ENCODE measurements at places on chromosomes 6 and 20.

DNA sequence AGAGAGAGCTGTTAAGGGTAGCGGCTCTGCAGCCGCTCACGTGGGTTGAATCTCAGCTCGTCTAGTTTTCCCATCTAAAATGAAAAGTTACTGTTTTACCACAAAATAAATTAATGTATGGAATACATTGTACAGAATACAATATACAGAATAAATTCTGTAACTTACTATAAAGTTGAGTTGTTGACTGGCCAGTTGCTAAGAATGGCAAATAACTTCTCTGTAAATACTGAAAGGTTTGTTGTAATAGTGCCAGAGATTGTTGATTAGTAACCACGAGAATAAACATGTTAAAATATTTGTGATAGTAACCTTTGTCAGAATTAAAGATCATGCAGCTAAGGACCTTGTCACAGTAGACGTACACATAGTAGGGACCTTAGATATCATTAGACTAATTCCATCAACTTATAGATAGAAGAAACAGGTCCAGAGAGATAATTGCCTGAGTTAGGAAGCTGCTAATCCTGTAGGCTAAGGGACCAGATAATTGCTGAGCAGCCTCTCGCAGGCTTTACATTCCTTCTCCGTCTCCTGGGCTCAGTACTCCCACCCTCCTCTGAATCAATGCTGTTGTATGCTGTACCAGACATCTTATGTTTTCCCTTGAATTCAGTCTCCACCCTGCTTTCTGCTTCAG is 544 bp upstream of the NRM start:
- peak overlapping the region; percentile 79 for H3K27ac ChIP-seq
- no peaks in the 10 kb centered on the region for H3K27me3 ChIP-seq
- peaks cover 42% of the 10 kb centered on the region for H3K4me1 ChIP-seq
- DNase-seq: no peak
- no peaks in the 10 kb centered on the region for H3K36me3 ChIP-seq

- peaks cover 3% of the 10 kb centered on the region for H3K27me3 ChIP-seq
- no peak overlapping the region for H3K4me3 ChIP-seq
- peak overlapping the region; percentile 68 for H3K27ac ChIP-seq
- peaks cover 27% of the 10 kb centered on the region for H3K4me1 ChIP-seq
Measured at GRCh38 chr20:48791666-48792071, 36.1 kb downstream of the PREX1 start.

DNA sequence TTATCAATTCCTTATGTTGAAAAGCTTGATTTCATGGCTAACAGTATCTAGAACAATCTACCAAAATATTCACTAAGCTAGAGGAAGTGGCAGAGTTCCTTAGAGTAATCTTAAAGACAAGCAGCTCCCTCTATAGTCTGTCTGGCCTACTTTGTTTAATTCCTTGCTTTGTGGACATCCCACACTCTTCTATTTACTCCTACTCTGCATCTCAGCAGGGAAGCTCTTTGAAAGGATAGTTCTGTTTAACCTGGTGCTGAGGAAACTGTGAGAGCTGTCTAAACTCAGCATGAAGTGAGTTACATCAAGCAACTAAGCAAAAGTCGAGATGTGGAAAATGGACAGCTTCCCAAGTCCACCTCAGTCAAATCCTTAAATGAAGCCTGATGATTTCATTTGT is 4.3 kb downstream of the REV3L start:
- H3K36me3 ChIP-seq: no peaks in the 10 kb centered on the region
- no peak overlapping the region for H3K27ac ChIP-seq

GRCh38 chr6:111593512-111593816 is 12.2 kb downstream of the TRAF3IP2 start:
- DNase-seq: no peak
- H3K36me3 ChIP-seq: no peaks in the 10 kb centered on the region
- no peak overlapping the region for H3K4me3 ChIP-seq
- no peak overlapping the region for H3K27ac ChIP-seq

DNA sequence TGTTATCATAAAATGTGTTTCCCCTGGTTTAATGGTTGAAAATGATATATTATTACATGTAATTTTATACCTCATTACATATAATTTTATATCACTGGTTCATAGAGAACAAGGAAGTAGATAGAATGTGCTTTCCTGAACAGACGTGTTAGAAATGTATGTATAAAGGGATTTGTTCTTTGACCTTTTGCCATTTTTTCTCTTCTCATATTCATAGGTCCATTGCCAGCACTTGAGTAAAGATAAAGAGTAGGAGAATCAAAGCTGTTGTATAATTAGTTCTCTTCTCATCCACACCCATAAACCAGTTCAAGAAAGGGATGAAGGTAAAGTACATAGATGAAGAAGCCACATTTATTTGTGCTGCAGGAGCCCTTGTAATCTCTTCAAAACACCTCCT is 46.7 kb downstream of the RNF217 start:
- DNase-seq: no peak
- H3K27me3 ChIP-seq: no peaks in the 10 kb centered on the region
- no peak overlapping the region for H3K4me3 ChIP-seq
- H3K4me1 ChIP-seq: peaks cover 3% of the 10 kb centered on the region

DNA sequence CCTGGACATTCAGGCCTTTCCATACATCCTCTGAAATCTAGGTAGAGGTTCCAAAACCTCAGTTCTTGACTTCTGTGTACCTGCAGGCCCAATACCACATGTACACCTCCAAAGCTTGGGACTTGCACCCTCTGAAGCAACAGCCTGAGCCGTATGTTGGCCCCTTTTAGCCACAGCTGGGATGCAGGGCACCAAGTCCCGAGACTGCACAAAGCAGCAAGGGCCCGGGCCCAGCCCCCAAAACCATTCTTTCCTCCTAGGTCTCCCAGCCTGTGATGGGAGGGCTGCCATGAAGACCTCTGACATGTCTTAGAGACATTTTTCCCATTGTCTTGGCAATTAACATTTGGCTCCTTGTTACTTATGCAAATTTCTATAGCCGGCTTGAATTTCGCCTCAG is 107.4 kb upstream of the FRMD1 start:
- H3K27ac ChIP-seq: no peak overlapping the region
- H3K27me3 ChIP-seq: no peaks in the 10 kb centered on the region
- H3K36me3 ChIP-seq: no peaks in the 10 kb centered on the region
- DNase-seq: no peak
- H3K4me1 ChIP-seq: no peaks in the 10 kb centered on the region

GRCh38 chr20:5584678-5585077 is 165.5 kb upstream of the SHLD1 start:
- no peaks in the 10 kb centered on the region for H3K4me1 ChIP-seq
- no peak for DNase-seq
- peaks cover under 1% of the 10 kb centered on the region for H3K36me3 ChIP-seq
- H3K27me3 ChIP-seq: no peaks in the 10 kb centered on the region
- no peak overlapping the region for H3K27ac ChIP-seq

DNA sequence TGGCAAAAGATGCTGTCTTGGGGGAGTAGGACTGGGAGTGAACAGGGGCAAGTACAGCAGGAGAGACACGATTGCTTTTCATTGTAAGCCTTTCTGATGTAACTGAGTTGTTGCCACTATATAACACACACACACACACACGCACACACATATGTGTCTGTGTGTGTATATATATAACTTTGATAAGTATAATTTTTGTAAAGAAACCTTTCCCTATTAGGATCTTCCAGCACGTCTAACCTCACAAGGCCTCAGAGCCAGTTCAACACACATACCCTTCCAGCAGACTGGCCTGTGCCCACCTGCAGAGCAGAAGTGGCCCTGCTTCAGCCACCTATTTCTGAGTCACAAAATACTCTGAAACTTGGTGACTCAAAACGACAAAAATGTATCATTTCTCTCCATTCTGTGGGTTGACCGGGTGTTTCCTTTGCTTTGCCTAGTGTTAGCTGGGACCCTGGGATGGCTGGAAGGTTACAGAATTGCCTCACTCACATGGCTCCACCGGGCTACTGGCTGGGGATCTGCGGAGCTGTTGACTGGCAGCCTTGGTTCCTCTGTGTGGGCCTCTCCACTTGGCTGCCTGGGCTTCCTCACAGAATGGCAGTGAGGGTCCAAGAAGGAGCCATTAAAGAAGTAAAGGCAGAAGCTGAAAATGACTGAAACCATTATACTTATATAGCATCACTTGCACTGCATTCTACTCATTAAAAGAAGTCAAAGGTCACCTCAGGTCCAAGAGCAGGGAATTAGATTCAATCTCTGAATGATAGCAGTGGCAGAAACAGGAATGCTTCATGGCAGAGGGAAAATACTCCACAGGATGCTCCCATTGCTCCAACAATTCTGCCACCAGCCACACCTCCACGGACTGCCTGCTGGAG is 126.4 kb downstream of the BANF2 start:
- H3K27ac ChIP-seq: no peak overlapping the region
- H3K36me3 ChIP-seq: no peaks in the 10 kb centered on the region
- peaks cover 14% of the 10 kb centered on the region for H3K4me1 ChIP-seq
- no peaks in the 10 kb centered on the region for H3K27me3 ChIP-seq
- no peak overlapping the region for H3K4me3 ChIP-seq

GRCh38 chr6:121733234-121733633 is 297.8 kb downstream of the GJA1 start:
- no peaks in the 10 kb centered on the region for H3K36me3 ChIP-seq
- H3K27ac ChIP-seq: no peak overlapping the region
- no peaks in the 10 kb centered on the region for H3K4me1 ChIP-seq
- no peaks in the 10 kb centered on the region for H3K27me3 ChIP-seq
- H3K4me3 ChIP-seq: no peak overlapping the region

- no peak overlapping the region for H3K27ac ChIP-seq
- H3K27me3 ChIP-seq: no peaks in the 10 kb centered on the region
- no peak for DNase-seq
- no peak overlapping the region for H3K4me3 ChIP-seq
- H3K36me3 ChIP-seq: no peaks in the 10 kb centered on the region
- no peaks in the 10 kb centered on the region for H3K4me1 ChIP-seq
Measured at GRCh38 chr20:51366155-51366886, 176.2 kb downstream of the NFATC2 start.

- DNase-seq: no peak
- no peaks in the 10 kb centered on the region for H3K27me3 ChIP-seq
Measured at GRCh38 chr6:112743323-112743722, 396.2 kb downstream of the RFPL4B start.

- no peak overlapping the region for H3K4me3 ChIP-seq
- no peaks in the 10 kb centered on the region for H3K4me1 ChIP-seq
- H3K36me3 ChIP-seq: no peaks in the 10 kb centered on the region
- peaks cover 12% of the 10 kb centered on the region for H3K27me3 ChIP-seq
- no peak overlapping the region for H3K27ac ChIP-seq
- DNase-seq: no peak
Measured at GRCh38 chr20:5433352-5433751, 116.6 kb upstream of the PROKR2 start.

DNA sequence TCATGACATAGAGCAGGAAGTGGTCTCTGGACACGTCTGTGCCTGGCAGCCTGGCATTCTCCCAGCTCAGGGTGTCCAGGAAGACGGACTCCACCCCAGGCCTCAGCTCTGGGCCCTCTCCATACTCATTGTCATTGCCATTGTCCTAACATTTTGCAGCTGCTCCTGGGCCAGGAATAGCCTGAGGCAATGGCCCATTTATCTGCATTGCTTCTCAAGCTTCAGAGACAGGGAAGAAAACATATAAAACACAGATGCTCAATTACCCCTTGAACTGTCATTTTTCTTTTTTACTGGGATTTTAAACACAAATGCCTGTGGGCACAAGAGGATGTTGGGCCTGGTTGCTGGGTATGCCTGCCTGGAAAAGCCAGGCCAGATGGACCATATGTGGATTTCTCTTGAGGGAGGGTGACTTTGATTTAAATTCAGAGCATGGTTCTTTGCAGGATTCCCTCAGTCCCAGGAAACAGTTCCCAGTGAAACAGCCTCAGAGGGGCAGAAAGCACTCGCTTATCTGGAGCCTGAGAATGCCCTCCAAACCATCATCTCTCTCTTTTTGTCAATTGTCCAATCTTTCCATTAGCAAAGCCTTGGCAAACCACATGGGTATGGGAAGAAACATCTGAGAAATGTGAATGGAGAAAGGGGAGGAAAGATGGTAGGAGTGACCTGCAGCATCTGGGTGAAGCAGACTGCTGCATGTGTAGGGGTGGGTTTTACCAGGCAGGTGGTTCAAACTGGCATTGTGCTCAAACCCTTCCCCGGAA is 17.9 kb downstream of the LAMP5 start:
- H3K36me3 ChIP-seq: no peaks in the 10 kb centered on the region
- no peak overlapping the region for H3K4me3 ChIP-seq
- no peaks in the 10 kb centered on the region for H3K4me1 ChIP-seq
- H3K27me3 ChIP-seq: peaks cover 8% of the 10 kb centered on the region
- no peak overlapping the region for H3K27ac ChIP-seq
- DNase-seq: no peak

DNA sequence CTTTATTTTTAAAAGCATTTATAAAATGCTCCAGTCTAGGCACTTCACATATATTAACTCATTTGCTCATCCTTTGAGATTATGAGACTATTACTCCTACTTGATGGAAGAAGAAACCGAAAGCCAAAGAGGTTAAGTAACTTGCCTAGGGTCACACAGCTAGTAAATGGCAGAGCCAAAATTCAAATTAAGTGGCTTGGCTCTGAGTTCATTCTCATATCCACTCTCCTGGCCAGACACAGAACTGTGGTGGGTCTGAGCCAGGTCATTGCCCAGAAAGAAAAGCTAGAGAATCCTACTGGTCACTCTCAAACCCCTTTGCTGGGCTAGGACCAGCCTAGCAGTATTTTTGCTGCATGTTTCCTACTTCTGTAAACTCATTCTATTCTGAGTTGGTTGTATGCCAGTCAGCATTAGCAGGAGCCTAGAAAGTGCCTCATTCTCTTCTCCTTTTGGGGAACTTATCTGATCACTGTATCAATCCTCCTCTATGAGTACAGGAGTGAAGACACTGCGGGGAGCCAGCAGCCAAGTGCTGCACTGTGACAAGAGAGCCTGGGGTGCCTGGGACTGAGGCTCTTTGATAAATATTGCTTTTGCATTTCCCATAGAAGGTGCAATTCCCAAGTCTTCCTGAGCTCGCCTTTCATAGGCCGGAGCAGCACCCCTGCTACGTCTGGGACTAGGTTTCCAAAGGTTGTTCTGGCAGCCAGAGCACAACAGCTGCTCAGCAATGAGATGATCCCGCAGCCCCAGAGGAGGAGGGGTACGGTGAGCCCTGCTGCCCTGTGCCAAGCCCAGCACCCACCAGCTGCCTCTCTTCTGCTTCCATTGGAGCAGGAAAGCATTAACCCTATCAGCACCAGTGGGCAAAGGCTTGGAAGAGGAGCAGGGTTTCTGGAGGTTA is 728.3 kb downstream of the MAFB start:
- no peak overlapping the region for H3K27ac ChIP-seq
- no peaks in the 10 kb centered on the region for H3K36me3 ChIP-seq
- no peaks in the 10 kb centered on the region for H3K4me1 ChIP-seq

- H3K4me3 ChIP-seq: no peak overlapping the region
- no peaks in the 10 kb centered on the region for H3K27me3 ChIP-seq
- H3K36me3 ChIP-seq: no peaks in the 10 kb centered on the region
Measured at GRCh38 chr6:55713436-55713835, 134.4 kb upstream of the HMGCLL1 start.

GRCh38 chr6:37491830-37492208 is 7.9 kb downstream of the CCDC167 start:
- no peak overlapping the region for H3K4me3 ChIP-seq
- H3K36me3 ChIP-seq: no peaks in the 10 kb centered on the region
- H3K4me1 ChIP-seq: peaks cover 19% of the 10 kb centered on the region
- DNase-seq: no peak
- H3K27me3 ChIP-seq: no peaks in the 10 kb centered on the region
- H3K27ac ChIP-seq: no peak overlapping the region

- no peak overlapping the region for H3K27ac ChIP-seq
- H3K36me3 ChIP-seq: no peaks in the 10 kb centered on the region
- DNase-seq: no peak
- no peak overlapping the region for H3K4me3 ChIP-seq
- H3K27me3 ChIP-seq: no peaks in the 10 kb centered on the region
- no peaks in the 10 kb centered on the region for H3K4me1 ChIP-seq
Measured at GRCh38 chr6:42390228-42390934, 61.3 kb downstream of the TRERF1 start.
